ENCODE measurements at places on chromosomes 7 and 10.

- DNase-seq = no peak
These were observed 180.9 kb downstream of the ANK3 start for GRCh38 chr10:60208676-60209269.

DNA sequence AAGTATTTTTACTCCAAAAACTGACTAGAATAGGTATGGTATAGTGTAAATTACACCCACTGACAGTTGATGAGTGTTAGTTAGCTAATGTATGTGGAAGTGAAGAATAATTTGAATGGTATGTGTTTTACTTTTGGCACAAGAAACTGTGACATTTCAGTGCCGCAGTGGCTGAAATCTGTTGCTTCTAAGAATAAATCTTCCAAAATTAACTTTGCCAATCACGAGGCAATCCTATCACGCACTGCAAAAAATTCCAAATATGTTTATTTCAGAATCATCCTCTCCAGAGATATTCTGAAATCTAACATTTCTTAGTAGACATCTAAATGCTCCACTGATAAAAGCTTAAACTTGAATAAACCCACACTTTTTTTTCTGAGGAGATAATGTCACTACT lies 61.2 kb downstream of the PCLO start:
- no peak for DNase-seq

DNA sequence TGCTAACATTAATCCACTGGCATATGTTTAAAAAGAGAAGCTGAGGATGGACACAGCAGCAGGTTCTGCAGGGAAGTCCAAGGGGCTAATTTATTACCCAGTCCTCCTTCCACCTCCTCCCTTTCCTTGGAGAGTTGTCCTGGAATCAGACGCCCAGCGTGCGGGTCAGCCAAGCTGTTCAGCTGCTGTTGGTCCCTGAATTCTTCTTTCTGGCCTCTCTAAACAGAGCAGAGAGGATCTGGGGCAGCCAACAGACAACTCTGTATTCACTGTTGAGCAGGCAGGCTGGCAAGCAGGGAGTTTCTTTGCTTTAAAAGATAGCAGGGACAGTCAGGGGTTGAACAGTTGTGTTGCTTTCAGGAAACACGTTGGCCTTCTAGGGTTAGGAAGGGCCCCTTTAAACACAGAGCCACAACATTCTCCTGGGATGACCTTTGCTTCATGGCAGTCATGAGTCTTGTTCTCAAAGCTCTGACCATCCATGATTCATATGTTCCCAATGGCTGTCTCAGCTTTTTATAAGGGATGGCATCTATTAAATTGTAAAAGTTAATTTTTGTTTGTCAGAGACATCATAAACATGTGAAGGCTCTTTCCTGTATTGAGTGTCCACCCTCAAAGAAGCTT lies 217.0 kb downstream of the CREB5 start:
- DNase-seq = no peak

DNA sequence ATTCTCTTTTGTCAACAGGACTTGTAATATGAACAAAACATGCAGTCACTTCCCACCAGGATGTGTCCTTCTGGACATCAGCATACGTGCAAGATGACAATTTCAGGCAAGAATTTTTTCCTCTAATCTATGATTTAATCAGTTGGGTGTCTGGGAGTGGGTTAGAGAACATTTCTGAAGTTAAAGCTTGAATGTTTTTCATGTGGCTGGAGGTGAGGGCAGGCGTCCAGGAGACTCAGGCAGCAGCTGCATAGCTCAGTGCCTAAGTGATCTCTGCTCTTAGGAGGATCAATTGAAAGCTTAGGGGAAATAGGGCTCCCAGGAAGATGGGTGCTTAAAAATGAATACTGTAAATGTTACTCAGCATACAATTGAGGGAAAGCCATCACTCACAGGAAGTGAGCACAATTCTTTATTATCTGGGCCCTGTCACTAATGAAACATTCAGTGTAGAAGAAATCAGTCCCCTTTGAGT lies 457.6 kb upstream of the KLF6 start:
- DNase-seq = no peak

GRCh38 chr10:48899781-48900180 lies 39.9 kb downstream of the LRRC18 start:
- DNase-seq = no peak

GRCh38 chr7:151425670-151426440 lies 14.1 kb downstream of the CRYGN start:
- DNase-seq = no peak

DNA sequence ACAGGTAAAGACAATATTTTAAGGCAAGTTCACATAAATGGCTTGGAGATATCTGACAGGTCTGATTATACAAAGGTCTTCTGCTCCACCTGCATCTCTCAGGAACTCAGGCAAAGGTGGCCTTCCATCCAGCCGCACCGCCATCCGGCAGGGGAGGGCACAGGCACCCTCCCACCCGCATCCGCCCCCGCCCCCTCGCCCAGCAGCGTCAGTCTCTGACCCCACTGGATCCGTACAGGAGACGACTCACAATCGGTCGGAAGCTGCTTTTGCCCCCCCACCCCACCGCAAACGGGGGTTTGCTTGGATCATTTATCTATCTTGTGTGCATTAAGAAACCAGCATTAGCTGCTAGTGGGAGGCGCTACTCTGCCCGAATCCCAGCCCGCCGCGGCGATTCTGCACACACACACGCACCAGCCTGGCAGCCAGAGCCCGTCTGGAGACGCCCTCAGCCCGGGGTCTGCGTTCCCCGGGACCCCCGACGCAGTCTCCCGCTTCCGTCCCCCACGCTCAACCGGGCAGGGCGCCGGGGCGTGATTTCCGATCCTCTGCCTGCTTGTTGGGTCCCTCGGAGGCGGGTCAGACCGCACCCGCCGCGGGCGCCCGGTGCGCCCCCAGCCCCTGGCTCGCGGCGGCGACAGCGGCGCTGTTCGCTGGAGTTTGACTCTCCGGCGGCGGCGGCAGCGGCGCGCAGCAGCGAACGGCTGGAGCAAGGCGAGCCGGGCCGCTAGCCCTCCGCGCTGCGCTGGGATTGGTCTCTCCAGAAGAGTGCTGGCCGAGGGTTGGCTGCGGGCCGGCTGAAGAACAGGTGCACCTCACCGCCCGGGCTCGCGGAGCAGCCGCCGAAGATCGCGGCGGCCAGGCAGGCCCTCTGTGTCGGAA lies 820 bp upstream of the NRG3 start:
- DNase-seq = no peak

DNA sequence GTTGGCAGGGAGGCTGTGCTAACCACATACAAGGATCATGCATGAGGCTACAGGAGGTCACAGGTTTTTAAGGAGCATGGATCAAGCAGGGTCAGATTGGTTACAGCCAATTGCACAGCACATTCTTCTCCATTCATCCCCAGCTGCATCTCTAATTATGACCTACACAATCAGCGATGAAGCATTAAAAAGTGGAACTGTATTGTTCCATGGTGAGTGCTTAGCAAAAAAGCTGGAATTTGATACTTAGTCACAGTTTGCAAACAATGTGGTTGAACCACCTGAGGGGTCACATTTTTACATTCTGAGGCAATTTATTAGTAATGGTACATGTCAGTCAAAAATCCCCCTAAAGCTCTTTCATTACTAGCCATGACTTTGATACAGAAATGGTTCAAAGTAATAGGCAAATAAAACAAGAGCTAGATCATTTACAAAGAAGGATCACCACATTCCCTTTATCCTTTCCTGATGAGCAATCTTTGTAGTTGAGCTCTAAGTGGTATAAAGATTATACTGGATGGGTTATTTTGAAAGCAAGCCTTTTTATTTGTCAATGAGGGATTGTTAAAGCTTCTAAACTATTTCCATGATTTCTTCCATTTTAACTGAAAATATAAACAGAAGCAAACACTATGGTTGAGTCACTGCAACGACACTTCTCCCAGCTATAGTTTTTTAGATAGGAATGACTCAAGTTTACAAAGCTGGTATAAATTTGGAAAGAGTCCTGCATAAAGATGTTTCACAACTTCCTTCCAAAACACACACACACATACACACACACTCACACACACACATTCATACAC lies 217.8 kb upstream of the SEMA3A start:
- no peak for DNase-seq

GRCh38 chr10:70227548-70228320 lies 5.5 kb downstream of the PPA1 start:
- DNase-seq = no peak

DNA sequence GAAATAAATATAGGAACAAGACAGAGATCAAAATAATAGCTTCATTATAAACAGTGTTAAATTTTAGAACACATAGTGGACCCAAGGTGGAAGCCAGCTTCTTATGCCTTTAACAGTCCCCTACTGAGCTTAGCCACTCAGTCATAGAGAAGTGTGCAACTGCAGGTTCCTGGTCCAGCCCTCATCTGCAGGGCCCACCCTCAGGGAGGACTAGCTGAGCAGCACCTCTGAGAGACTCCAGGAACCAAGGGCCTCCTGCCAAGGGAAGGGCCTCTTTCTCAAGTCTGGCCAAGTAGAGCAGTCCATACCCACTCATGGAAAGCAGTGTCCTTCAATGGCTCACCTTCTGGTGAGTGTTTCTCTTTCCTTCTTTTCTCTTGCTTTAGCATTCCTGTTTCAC lies 173.7 kb upstream of the PRPS1L1 start:
- no peak for DNase-seq

GRCh38 chr10:129654461-129654860 lies 187.4 kb downstream of the MGMT start:
- DNase-seq = no peak

- DNase-seq = no peak
These were observed 12.8 kb downstream of the ZMIZ2 start for GRCh38 chr7:44761207-44762161.

DNA sequence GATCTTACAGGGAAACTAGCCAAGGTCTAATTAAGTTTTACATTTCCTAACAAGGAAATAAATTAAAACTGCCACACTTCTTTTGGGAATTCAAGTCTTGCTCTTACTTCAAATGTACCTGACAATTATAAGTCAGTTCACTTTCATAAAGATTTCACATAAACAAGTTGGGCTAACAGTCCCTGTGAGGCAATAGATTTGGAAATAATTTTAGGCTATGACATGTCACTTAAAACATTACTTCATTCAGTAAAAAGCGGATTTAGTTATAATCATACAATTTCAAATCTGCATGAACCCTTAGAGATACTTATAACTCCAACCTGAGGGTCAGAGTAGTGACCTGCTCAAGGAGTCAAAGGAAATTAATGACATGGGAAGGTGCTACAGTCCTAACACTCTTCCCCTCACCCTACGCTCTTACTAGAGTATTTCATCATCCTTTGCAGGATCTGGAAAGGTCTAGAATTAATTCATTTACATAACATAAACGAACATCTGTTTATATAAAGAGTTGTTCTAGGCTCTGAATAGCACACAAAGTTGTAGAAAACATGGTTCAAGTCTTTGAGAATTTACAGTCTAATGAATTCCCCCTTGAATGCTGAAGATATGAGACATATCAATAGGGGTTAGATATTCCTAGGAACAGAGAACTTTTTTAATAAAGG lies 32.3 kb upstream of the DNAJB12 start:
- DNase-seq = no peak

- no peak for DNase-seq
These were observed 221.7 kb downstream of the DNAJB6 start for GRCh38 chr7:157558516-157558874.

GRCh38 chr10:49356944-49357343 lies 38.9 kb downstream of the DRGX start:
- no peak for DNase-seq

GRCh38 chr10:125462845-125463244 lies 220.1 kb downstream of the TEX36 start:
- no peak for DNase-seq

- DNase-seq = no peak
These were observed 228.2 kb downstream of the CHRM2 start for GRCh38 chr7:137096607-137097006.

DNA sequence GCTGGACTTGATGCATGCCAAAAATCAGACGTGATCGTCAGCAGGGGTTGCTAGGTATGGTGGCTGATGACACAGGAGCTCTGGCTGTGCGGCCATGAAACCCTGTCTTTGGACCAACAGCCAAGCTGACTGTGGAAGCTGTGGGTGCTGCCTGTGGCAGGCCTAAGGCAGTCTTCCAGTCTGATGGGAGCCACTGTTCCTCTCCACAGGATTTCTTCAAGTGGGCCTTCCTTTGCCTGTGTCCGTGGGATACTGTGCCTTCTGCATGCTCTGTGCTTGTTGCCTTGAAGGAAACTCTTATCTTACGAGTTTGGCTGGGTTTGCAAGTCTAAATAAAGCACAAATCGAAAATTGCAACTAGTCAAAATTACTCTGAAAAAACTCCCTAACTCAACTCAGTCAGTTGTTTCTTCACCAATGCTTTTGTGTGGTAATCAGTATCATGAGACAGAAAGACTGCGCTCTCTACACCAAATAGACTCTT lies 101.9 kb upstream of the PDLIM1 start:
- no peak for DNase-seq

- no peak for DNase-seq
These were observed 271.0 kb upstream of the COBL start for GRCh38 chr7:51587604-51588003.

- DNase-seq = no peak
These were observed 30.2 kb downstream of the SLC39A12 start for GRCh38 chr10:17981766-17982380.

DNA sequence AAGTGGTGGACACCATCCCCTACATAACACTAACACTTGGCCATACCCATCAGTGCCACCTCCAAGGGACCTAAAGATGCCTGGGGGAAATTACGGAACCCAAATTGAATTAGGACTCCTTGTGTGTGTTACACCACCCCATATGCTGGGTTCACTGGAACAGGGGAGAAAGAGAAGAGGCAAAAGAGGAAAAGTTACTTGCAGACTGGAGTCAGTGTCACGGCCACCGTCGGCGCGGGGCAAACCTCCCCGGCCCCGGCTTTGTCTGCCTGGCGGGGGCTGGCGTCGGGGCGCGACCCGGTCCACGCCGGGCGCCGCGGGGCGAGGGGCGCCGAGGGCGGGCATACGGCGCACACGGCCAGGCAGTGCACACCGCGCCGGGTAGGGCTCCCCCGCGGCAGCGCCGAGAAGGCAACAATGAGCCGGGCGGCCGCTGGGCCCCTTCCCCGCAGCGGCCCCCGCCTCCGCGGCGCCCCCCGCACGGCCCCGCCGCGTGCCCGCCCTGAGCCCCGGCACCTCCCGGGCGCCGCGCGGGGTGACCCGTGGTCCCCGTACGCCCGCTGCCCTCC lies 171.1 kb downstream of the FAM107B start:
- DNase-seq = no peak

DNA sequence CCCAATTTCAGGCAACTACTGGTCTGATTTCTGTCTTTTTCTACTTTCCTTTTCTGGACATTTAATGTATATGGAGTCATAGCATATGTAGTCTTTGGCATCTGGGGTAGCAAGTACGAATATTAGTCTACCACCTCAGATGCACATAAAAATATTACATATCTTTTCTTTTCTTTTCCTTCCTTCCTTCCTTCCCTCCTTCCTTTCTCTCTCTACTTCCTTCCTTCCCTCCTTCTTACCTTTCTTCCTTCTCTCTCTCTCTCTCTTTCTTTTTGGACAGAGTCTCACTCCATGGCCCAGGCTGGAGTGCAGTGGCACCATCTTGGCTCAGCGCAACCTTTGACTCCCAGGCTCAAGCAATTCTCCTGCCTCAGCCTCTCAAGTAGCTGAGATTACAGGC lies 4.0 kb upstream of the OPTN start:
- DNase-seq = no peak

- DNase-seq = no peak
These were observed 3.4 kb downstream of the MMRN2 start for GRCh38 chr10:86953747-86954680.

GRCh38 chr7:92750447-92750839 lies 85.9 kb downstream of the CDK6 start:
- DNase-seq = no peak

GRCh38 chr7:75957021-75957736 lies 37.2 kb downstream of the TMEM120A start:
- no peak for DNase-seq

GRCh38 chr10:92903633-92904032 lies 55.3 kb downstream of the EXOC6 start:
- no peak for DNase-seq

- DNase-seq = no peak
These were observed 35.2 kb downstream of the EEPD1 start for GRCh38 chr7:36188266-36188665.
